Fibroblast of lung (primary cell): ENCODE measurements at places on chromosomes 7 and 10. TPM values are rescaled to one million over a fixed set of nuclear protein-coding genes. Genes with fewer than 3 reads are reported as not detected.

VAX1 gene
- total RNA-seq = not detected in 2 replicates

ADIRF gene
- total RNA-seq = 119 and 142 TPM in 2 replicates

CALHM2 gene
- 31.6 and 35.8 TPM in 2 replicates for total RNA-seq

HMX2 gene
- total RNA-seq = not detected in 2 replicates

SEMA3D gene
- 4.6 and 12.1 TPM in 2 replicates for total RNA-seq

FRG2B gene
- total RNA-seq = not detected in 2 replicates

LBX1 gene
- total RNA-seq = under 0.01 TPM in 2 replicates

ENKUR gene
- total RNA-seq = under 0.01 and 0.17 TPM in 2 replicates

CCDC6 gene
- total RNA-seq = 30.0 and 35.5 TPM in 2 replicates

DNA sequence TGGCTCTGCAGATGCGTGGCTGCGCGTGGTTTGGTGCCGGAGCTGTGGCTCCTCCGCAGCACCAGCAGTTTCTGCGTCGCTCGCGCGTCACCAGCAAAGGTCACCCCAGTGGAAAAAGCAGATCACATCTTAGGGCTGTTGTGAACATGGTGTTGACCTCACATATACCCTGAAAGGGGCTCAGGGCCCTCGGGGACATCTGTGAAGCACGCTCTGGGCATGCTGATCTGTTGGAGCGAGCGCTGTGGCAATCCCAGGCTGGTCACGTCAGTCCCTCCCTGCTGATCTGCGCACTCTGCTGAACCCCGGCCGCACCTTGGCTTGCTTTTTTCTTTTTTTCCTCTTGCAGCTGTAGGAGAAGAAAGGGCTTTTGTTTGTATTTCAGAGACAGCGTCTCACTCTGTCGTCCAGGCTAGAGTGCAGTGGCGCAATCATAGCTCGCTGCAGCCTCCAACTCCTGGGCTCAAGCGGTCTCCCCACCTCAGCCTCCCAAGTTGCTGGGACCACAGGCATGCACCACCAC lies 33.3 kb upstream of the AP5Z1 start:
- no peak overlapping the region for H3K4me3 ChIP-seq
- peaks cover 26% of the 10 kb centered on the region for H3K4me1 ChIP-seq
- no peaks in the 10 kb centered on the region for H3K27me3 ChIP-seq

GRCh38 chr7:2173189-2173827 lies 59.4 kb downstream of the MAD1L1 start:
- no peak overlapping the region for H3K4me3 ChIP-seq
- peaks cover 31% of the 10 kb centered on the region for H3K4me1 ChIP-seq
- H3K27me3 ChIP-seq = no peaks in the 10 kb centered on the region
- peak overlapping the region; percentile 85 for H3K27ac ChIP-seq
- DNase-seq = no peak

DNA sequence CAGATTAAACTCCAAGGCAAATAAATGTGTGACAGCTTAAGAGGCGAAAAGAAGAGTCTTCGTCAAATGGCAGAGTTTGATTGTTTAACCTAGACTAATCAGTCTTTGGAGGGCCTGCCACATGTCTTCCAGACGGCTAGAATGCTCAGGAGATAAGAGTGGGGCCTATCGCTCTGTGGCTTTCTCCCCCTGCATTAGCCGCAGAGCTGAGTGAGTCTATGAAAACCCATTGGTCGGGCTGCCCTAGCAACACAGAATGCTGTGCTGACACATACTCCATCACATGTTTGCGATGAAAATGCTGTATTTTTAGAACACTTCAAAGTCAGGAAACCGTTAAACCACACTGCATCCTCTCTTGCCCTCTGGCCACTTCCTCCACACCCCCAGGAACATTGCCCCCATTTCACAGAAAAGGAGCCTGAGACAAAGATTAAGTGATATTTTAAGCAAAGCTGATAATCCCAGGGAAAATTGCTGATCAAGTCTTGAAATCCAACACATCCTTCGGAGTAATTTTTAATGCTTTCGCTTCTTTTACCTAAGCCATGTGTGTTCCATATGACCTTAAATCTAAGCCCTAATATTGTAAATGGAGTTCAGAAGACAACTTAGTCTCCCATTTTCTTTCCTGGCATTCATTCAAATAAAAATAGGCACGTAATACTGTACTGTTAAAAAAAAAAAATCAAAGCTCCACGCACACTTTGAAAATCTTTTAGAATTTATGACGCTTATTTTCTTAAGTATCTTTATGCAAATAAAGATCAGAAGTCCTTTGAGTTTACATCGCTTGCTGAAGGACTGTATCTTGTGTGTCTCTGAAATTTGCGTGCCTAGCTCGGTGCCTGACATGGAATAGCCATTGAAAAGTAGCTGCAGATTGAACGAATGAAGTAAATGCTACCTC lies 161.2 kb downstream of the CELF2 start:
- H3K4me1 ChIP-seq = no peaks in the 10 kb centered on the region
- H3K36me3 ChIP-seq = no peaks in the 10 kb centered on the region
- no peak overlapping the region for H3K4me3 ChIP-seq
- H3K27ac ChIP-seq = peak overlapping the region; percentile 42
- no peaks in the 10 kb centered on the region for H3K27me3 ChIP-seq

GRCh38 chr10:3331690-3332230 lies 159.2 kb upstream of the PITRM1 start:
- H3K4me3 ChIP-seq = no peak overlapping the region
- no peak for DNase-seq
- H3K27me3 ChIP-seq = no peaks in the 10 kb centered on the region
- H3K36me3 ChIP-seq = no peaks in the 10 kb centered on the region
- no peak overlapping the region for H3K27ac ChIP-seq
- no peaks in the 10 kb centered on the region for H3K4me1 ChIP-seq

DNA sequence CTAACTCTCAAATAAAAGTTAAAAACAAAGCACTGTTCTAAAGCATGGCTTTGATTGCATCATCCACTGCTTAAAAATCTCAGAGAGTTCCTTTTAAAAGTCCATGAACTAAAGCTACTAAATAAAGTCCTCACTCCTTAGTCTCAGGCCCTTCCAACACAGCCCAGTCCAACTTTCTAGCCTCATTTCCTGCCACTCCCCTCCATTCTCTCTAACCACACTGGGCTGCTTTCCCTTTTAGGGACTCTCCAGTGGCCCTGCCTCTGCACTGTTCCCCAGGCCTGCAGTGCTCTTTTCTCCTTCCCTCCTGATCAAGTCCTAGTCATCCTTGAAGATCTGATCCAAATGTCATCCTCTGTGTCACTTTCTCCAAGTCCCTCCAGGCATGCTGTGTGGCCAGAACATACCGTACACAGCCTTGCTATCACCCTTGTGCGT lies 56.9 kb upstream of the PPP1R3C start:
- H3K36me3 ChIP-seq = no peaks in the 10 kb centered on the region
- no peaks in the 10 kb centered on the region for H3K27me3 ChIP-seq
- no peak overlapping the region for H3K4me3 ChIP-seq
- H3K27ac ChIP-seq = no peak overlapping the region
- peaks cover 3% of the 10 kb centered on the region for H3K4me1 ChIP-seq

DNA sequence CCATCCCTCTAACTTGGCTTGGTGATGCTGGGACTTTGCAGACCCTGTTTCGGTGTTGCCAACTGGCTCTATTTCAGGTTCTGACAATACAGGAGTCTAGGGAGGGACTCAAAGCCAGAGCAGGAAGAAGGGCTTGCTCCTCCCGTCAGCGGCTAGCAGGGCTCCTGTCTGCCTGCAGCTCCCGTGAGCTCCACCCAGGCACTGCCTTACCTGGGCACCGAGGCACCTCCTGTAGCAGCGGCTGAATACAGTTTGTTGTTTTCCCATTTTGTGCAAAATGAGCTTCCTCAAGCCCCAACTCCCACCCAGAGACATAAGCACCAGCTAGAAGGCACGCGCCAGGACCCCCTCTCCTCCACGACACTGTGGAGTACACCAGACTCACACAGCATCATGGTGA lies 69.3 kb upstream of the RHEB start:
- peaks cover 8% of the 10 kb centered on the region for H3K4me1 ChIP-seq
- H3K36me3 ChIP-seq = peaks cover 3% of the 10 kb centered on the region

DNA sequence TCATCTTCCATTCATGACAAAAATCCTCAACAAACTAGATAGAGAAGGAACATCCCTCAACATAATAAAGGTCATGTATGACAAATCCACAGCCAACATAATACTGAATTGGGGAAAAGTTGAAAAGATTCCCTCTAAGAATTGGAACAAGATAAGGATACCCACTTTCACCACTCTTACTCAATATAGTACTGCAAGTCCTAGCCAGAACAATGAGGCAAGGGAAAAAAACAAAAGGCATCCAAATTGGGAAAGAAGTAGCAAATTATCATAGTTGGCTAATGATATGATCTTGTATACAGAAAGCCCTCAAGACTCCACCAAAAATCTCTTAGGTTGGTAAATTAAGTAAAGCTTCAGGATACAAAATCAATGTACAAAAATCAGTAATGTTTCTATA lies 4.7 kb downstream of the POT1 start:
- H3K27me3 ChIP-seq = no peaks in the 10 kb centered on the region
- DNase-seq = no peak
- H3K4me1 ChIP-seq = no peaks in the 10 kb centered on the region
- no peaks in the 10 kb centered on the region for H3K36me3 ChIP-seq

- no peaks in the 10 kb centered on the region for H3K27me3 ChIP-seq
- H3K4me1 ChIP-seq = no peaks in the 10 kb centered on the region
Measured at GRCh38 chr7:69208848-69209247, 389.4 kb upstream of the AUTS2 start.

DNA sequence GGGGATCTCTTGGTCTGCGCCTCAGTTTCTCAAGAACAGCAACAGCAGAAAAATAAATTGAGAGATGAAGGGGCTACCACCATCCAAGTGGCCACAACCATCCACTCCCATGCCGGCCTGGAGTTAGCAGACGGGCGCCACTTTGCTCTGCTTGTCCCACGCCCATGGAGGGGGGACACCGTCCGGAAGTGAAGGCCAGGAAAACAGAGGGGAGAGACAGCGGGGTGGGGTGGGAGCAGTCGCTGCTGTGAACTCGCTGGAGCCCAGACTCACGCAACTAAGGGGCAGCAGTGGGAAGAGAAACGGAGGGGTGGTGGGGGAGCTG lies 135.4 kb downstream of the KIF20B start:
- H3K27me3 ChIP-seq = no peaks in the 10 kb centered on the region
- DNase-seq = no peak
- H3K27ac ChIP-seq = no peak overlapping the region
- no peaks in the 10 kb centered on the region for H3K4me1 ChIP-seq
- peak overlapping the region; percentile 45 for H3K4me3 ChIP-seq
- H3K36me3 ChIP-seq = no peaks in the 10 kb centered on the region

- H3K27me3 ChIP-seq = no peaks in the 10 kb centered on the region
- peaks cover 4% of the 10 kb centered on the region for H3K4me1 ChIP-seq
- H3K4me3 ChIP-seq = no peak overlapping the region
- no peak for DNase-seq
Measured at GRCh38 chr7:90910136-90910535, 314.0 kb downstream of the CDK14 start.

GRCh38 chr7:150415161-150416153 lies 35.0 kb upstream of the GIMAP8 start:
- no peak overlapping the region for H3K4me3 ChIP-seq
- H3K4me1 ChIP-seq = no peaks in the 10 kb centered on the region
- no peaks in the 10 kb centered on the region for H3K36me3 ChIP-seq
- H3K27me3 ChIP-seq = peaks cover 3% of the 10 kb centered on the region
- no peak overlapping the region for H3K27ac ChIP-seq

- no peaks in the 10 kb centered on the region for H3K4me1 ChIP-seq
- no peak overlapping the region for H3K27ac ChIP-seq
- H3K27me3 ChIP-seq = no peaks in the 10 kb centered on the region
- no peaks in the 10 kb centered on the region for H3K36me3 ChIP-seq
- no peak overlapping the region for H3K4me3 ChIP-seq
Measured at GRCh38 chr7:88268051-88268450, 38.6 kb downstream of the STEAP4 start.

DNA sequence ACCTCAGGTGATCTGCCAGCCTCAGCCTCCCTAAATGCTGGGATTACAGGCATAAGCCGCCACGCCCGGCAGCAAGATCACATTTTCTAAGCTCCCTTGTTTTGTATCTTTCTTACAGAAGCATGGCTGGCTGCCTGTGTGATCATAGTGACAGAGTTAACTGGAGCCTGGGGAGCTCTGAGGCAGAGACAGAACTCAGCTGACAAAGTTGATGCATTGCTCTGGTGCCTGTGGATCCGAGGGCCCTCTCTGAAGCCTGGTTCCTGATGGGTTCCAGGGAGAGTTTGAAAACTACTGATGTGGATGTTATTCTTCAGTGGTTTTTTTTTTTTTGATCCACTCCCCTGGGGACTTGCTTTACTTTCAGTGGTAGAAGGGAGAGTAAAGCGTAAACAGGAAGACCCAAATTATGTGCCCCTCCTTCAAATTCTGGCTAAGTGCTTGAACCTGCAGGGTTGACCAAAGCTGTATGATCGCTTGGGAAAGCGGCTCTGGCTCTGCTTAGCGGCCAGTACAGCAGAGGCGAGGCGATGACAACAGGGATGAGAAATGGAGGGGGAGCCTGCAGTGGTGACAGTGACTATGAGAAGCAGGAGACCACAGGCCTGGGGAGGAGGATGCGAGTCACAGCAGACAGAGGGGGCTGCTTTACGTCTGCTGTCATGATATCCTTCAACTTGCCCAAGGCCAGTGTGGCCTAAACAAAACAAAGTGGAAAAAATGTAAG lies 6.8 kb upstream of the EFCAB10 start:
- H3K36me3 ChIP-seq = no peaks in the 10 kb centered on the region
- no peaks in the 10 kb centered on the region for H3K27me3 ChIP-seq
- H3K27ac ChIP-seq = no peak overlapping the region
- H3K4me1 ChIP-seq = no peaks in the 10 kb centered on the region

DNA sequence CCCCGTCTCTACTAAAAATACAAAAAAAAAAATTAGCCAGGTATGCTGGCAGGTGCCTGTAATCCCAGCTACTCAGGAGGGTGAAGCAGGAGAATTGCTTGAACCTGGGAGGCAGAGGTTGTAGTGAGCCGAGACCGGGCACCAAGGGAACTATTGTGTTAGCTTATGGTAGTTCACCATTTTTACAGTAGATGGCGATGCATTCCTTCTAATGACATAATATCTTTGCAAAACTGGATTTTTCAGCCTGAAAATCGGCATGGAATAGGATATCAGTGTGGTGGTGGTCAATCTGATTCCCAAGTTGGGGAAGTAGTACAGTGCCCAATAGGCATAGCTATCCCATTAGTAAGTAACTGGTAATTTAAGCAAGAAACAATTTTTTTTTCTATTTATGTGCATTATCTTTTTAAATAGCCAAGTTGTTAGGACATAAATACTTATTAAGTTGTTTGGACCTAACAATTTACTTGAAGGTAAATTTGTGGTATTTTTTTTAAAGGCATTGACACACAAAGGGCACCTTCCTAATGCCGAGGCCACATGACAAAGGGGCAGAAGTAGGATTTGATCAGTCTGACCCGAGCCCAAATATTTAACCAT lies 17.6 kb upstream of the IMPDH1 start:
- H3K4me1 ChIP-seq = no peaks in the 10 kb centered on the region
- peak; percentile 73 for DNase-seq
- H3K27me3 ChIP-seq = no peaks in the 10 kb centered on the region
- H3K4me3 ChIP-seq = no peak overlapping the region
- no peaks in the 10 kb centered on the region for H3K36me3 ChIP-seq

GRCh38 chr10:122213766-122214165 lies 57.3 kb upstream of the BTBD16 start:
- no peak for DNase-seq
- no peaks in the 10 kb centered on the region for H3K27me3 ChIP-seq
- H3K4me3 ChIP-seq = no peak overlapping the region
- no peak overlapping the region for H3K27ac ChIP-seq

DNA sequence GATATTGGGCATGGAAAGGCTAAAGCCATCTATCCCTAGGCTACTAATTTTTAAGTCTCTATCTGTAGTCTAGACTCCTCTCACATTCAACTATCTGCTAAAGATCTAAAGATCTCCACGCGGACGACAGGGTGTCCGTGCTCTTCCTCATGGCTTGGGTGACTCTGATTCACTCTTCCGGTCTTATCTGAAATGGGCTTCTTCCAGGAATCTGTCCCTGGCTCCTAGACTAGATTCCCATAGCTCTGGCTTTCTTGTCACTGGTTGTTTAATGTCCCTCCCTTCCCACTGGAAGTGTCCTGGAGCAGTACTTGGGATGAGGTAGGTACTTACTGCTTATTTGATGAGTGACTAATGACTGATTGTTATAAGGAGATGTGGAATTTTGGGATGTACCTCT lies 62.0 kb upstream of the PODXL start:
- DNase-seq = no peak
- no peaks in the 10 kb centered on the region for H3K36me3 ChIP-seq
- no peaks in the 10 kb centered on the region for H3K27me3 ChIP-seq
- no peak overlapping the region for H3K27ac ChIP-seq
